ENCODE measurements at places on chromosomes 3 and 15.

- DNase-seq: no peak
Measured at GRCh38 chr15:83115831-83116565, 8.6 kb downstream of the TM6SF1 start.

GRCh38 chr15:28942571-28942970, 56.8 kb downstream of the APBA2 start:
- DNase-seq: no peak

DNA sequence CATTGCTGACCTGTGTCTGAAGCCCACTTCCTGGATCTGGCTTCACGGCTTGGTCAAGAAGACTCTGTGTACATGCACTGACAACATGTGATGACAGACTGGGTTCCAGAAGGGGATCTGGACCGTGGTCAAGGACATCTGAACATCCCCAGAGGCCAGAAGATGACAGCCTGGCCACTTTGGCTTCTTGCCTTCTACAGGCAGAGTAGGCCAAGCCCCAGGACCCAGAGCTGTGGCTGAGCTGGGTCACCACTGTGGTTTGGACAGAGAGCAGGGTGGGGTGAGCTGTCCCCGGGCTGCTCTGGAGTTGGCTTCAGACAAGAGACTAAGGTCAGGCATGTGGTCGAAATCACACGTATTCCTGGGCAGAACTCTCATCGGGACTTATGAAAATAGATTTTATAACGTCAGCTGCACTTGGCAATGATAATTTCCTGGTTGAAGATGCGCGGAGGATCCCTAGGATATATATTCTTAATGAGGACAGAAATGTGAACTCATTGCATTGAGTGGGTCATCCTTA, 114.1 kb upstream of the FRMD4B start:
- DNase-seq: peak; percentile 26

DNA sequence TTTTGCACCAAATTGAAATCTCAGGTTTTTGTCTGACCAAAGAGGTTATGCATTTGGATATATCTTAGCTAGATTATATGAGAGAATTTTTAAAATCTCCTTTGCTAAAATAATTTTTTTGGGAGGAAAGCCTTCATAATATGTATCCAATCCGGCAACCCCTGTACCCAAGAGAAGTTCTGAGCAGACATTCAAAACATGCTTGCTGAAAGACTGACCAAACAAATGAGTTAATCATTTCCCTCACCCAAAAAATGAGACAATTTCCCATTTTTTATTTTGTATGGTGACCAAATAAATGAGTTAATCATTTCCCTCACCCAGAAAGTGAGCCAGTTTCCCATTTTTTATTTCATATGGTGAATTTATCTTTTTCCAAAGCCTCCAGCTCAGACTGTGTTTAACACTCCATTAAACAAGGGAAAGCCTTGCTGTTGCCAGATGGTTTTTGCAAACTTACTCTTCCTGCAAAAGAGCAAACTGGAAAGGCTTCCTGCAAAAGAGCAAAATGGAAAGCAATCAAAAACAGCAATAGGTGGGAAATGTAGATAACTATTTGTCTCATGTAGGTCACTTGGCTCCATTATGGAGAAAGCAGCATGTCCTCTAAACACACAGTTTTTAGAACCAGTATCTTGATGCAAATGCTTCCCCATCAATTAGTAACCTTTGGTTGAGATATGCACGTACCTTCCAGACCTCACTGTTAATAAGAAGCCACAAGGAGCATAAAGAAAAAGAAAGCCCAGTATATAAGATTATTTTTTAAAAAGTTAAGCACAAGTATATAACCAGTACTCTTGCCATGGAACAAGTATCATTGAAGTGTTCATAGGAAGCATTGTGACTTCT, 78.4 kb upstream of the OSTN start:
- no peak for DNase-seq

GRCh38 chr3:142013326-142013980, 135.9 kb downstream of the TFDP2 start:
- DNase-seq: no peak

DNA sequence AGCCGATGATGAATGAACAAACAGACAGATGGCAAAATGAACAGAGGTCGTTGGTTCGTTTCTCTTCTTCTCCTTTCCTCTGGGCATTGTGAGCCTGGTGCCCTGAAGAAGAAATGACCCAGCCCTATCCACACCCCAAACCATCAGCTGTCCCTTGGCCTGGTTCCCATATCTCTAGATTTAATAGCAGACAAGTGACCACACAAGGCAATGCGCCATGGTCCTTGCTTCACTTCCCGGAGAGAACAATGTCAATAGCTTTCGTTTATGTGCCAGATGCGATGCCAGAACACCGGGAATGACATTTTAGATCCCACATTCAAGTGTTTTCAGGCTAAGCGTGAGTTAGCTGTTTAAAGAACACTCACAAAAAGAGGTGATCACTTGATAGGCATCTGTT, 17.7 kb downstream of the POC1A start:
- no peak for DNase-seq

- no peak for DNase-seq
Measured at GRCh38 chr3:192947421-192947820, 29.8 kb upstream of the MB21D2 start.

GRCh38 chr3:187888701-187889100, 143.4 kb upstream of the BCL6 start:
- DNase-seq: no peak

GRCh38 chr3:134887536-134887935, 92.5 kb downstream of the EPHB1 start:
- DNase-seq: no peak
